D721Med (cell line): ENCODE measurements at places on chromosomes 1 and 21.

DNA sequence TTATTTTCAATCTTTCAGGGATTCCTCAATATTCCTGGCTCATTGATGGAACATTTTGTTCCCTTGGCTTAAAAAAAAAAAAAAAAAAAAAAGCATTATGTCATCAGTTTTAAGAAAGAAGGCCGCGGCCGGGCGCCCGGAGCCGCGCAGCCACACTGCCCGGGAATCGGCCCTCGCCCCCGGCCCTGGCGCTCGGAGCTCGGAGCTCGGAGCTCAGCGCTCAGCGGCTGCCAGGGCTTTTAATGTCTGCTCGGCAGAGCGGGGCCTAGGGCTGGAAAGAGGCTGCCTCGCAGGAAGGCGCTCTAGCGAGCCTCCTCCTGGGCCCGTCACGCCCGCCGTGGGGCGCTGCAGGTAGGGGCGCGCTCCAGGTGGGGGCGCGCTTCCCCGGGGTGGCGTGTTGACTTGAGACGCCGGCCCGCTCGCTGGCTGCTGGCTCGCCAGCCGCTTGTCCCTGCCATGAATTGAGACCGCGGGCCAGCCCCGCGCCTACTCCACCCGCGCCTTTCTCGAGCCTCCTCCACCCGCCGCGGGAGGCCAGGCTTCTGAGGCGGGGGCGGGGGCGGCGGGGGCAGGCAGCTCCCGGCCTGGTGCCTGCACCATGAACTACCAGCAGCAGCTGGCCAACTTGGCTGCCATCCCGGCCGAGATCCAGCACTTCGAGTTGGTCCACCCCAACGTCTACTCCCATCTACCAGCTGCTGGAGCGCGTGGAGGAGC, 5.4 kb upstream of the TDRD5 start:
- no peak for DNase-seq

DNA sequence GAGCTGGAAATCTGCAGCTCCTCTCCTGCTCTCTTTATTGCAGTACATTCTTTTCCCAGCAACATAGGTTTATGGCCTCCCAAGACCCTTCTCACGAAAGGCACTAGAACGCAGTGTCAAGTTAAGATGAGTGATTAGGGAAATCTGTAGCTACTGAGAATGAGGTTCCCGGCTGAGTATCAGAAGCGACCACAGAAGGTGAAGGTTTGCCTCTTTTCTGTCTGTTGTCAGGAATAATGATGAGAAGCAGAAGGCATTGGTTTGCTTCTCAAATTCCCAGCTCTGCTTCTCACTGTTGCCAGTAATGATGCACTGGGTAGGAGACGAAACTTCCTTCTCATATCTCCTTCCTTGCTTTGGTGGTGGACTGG, 128.4 kb downstream of the NTMT2 start:
- DNase-seq, result no peak

GRCh38 chr1:183417772-183418491, at the start of gene NMNAT2:
NMNAT2 (minus strand) TSS chr1:183418380; CDS start chr1:183418267, 113 bp downstream.
- peak; percentile 48 for DNase-seq

DNA sequence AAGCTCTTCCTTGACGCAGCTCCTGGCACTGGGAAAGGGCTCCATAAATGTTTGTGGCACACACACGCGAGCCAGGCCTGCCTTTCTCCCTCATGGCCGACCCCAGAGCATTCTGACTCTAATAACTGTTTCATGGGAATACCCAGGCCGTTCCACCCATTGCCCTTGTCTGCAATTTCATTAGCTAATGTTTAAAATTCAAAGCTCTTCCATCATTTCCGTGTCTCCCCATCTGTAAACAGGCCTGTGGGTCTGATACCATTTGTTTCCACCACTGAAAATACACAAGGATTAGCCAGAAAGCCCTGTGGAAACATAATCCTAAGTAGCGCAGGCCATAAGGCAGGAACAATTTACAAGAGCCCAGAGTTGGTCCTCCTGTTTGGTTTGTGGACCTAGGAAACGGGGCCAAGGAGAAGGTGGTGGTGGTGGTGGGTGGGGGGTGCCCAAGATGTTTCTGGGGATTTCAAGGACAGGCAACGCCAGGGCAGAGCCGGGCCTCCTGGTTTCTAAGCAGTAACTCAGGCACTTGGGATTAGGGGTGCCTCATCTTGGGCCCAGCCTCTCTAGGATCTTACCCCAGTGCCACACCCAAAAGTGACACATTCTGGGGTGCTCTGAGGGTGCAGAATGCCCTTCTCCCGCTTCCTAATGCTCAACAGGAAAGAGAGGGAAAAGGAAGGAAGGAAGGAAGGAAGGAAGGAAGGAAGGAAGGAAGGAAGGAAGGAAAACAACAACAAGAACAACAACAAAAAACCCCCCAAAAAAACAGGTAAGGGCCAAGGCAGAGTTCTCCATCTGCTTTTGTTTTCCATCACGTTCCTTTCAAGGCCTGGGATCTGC, 79.4 kb downstream of the SSBP3 start:
- DNase-seq, result no peak

DNA sequence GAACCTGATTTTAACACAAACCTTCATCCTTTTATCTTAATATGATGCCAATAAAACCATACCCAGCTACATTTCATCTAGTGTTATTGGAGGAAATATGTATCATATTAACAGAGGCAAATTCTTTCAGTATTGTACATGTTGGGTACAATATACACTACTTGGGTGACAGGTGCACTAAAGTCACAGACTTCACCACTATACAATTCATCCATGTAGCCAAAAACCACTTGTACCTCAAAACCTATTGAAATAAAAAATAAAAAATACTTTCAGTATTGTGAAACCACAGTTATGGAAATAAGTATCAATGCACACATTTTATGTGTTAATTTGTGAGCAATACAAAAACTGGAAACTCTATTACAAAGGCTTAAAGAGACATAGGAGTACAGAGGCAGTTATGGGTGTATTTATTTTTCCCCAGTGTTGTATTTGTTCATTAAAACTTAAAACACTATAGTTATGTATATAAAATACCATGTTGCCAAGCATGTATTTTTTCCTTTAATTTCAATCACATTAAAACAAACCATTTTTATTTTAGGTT, 25.1 kb upstream of the GPR88 start:
- no peak for DNase-seq

DNA sequence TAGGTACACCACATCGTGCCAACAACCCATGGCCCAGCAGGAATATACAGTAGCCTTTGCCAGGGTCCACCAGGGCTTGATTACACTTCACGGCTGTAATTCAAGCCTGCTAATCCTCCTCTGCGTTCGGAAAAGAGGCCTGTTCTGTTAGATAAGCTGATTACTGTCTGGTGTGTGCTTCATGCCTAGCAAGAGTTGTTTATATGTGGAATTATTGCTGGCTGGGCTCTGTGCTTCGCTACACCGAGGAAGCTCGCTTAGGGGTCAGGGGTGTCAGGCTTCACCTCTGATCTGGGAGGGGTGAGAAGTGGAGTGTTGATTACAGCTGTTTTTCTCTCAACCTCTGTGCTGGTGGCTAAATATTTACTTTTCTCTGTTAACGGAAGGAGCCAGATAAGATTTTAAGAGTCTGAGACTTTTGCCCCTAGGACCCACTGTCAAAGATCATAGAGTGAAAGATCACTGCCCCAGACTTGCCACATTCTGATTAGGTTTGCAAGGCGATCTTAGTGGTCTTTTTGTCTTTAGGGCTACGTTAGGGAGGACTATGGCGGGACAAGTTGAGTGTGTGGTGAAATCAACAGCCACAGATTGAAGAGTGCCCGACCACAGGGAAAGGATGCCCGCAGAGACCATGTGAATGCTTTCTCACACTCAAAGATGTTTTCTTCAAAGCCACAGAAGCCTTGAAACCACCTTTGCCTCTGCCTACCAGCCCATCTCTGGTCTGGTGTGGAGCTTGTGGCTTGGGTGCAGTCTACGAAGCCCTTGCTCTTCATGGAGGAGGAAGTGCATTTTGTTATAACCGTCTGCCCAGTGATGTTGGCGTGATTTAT, 216.1 kb downstream of the PBX1 start:
- peak; percentile 55 for DNase-seq

DNA sequence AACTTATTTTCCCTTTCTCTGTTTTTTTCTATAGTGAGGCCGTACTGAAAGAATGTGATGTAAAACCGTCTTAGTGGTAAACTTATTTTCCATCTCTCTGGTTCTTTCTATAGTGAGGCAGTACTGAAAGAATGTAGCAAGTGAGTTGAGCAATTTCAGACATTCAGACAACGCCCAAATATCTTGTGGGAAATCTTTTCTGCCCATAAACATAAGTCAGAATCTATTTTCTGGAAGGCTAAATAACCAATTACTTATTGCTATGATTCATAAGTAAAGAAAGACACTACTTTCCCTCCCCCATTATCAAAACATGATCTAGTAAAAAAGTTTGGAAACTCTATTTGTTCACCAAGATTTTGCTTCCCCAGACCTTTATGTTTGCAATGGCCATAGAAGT, 18.8 kb upstream of the SCCPDH start:
- no peak for DNase-seq

DNA sequence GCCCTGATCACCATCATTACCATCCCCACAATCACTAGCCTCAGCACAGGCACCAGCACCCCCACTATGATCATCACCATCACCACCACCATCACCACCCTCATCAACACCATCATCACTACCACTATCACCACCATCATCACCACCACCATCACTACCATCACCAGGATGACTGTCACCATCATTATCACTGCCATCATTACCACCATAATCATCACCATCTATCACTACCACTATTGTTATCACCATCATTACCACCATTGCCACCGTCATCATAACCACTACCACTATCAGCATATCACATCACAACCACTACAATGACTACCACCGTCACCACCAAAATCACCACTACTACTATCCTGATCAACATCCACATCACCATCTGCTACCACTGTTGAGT, 57.3 kb upstream of the CASZ1 start:
- no peak for DNase-seq

DNA sequence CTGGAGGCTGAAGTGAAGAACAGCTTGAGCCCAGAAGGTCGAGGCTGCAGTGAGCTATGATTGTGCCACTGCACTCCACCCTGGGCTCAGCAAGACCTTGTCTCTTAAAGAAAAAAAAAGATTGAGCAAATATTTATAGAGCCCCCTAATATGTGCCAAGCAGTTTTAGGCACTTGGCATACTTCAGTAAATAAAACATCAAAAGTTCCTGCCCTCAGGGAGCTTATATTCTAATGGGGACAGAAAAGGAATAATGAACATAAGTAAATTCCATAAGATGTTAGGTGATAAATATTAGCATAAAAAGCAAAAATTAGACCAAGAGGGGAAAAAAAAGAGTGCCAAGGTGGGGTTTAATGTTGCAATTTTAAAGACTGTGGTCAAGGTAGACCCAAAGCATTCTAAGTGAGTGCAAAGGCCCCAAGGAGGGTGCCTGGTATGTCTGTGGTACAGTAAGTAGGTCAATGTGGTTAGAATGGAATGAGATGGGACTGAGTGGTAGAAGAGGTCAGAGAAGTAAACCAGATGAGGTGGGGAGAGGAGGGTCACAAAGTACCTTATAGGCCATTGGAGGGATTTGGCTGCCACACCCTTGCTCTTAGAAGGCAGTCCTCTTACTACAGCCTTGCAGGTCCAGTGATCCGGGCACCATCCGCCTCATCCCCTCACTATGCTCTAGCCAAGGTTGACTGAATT, 2.2 kb upstream of the TOE1 start:
- no peak for DNase-seq

- DNase-seq, result peak; percentile 70
Measured at GRCh38 chr1:29282135-29282923, 46.0 kb downstream of the PTPRU start.

GRCh38 chr1:70048336-70049094, 156.9 kb downstream of the LRRC40 start:
- DNase-seq, result no peak

DNA sequence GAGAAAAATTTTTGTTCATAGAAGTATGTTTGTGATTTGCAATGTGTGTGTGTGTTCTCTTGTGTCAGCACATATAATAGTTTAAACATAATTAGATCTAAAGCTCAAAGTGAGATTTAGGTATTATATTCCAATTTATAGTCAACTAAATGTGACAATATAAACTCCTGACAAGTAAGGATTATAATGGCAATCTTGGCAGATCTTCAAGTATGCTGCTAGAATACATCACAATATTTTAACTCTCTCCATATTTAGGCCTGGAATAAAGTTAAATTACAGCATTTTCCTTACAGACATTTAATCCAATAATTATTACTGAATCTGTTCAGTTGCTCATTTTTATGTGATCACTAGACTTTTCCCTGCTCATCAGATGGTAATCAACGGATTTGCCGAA, 65.8 kb downstream of the LYPLAL1 start:
- no peak for DNase-seq

- DNase-seq, result no peak
Measured at GRCh38 chr1:64092851-64093371, 110.5 kb upstream of the UBE2U start.

DNA sequence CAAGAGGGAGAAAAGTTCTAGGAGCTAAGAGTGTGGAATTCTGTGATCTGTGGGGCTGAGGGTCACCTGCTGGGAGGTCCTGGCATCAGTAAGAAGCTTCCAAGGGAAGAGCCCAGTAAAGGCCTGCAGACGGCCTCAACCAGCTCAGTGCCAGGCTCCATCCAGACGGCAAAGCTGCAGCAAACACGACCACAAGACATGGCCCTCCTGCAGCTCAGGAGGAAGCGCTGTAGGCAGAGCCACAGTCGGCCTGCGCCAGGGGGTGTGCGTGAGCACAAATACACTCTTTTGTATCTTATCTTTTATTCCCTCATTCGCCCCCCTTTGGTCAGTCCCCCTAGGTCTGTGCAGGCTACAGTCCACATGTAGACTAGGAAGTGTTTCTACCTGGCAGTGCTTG, 13.4 kb downstream of the C1orf174 start:
- no peak for DNase-seq

DNA sequence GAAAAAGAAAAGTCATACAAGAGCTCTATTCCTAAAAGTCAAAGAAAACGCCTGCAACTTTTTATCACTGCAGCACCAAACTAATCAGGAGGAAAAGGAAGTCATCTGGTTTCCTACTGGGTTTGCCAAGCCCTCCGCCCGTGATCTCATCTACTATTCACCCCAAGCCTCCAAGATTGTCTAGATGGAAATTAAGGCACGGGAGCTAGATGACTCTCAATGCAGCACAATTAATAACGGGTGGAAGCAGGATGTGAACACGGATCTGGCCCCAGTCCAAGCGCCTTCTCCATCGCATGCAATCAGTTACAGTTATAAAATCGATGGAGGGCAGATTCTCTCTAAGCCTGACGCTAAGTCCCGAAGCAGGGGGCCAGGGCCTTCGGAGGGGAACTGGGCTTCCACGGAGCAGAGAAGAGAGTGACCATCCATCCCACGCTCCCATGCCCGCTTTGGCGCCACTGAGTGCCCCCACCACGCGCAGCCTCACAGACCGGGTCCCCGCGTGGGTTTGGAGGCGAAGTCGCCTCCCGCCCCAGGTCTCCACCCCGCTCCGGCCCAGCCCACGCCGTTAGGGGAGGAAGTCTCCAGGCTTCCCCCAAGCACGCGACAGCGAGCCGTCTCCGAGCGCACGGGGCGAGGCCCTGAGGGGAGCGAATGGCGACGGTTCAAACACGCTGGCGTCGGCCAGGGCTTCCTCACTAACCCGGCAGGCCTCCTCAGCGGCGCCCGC, 1.8 kb downstream of the HSF2BP start:
- no peak for DNase-seq

- DNase-seq, result no peak
Measured at GRCh38 chr1:154193821-154194220, 1.9 kb upstream of the TPM3 start.
